ENCODE measurements at places on chromosomes 6 and 20.

DNA sequence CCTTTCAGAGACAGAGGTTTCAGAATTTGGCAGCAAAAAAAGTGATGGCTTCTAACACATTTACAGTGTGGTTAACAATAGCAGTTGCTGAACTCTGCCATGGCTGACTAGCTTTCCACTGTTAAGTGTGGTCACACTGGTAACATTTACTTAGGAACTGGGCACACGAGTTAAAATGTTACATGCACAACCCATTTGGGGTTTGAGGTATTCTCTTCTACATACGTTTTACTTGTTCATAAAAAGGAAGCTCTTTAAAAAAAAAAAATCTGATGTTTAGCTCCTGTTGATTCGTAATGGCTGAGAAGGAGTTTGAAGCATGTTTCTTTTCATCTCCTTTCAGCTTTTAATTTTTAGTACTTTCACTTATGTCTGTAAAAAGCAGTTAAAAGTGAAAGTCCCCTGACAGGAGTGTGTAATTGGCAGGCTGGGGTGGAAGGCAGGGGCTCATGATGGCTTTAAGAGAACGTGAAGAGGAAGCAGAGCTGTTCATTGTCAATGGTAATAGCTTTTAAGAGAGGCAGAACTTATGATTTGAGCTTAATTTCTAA, 245.9 kb downstream of the FARS2 start:
- no peak for DNase-seq

DNA sequence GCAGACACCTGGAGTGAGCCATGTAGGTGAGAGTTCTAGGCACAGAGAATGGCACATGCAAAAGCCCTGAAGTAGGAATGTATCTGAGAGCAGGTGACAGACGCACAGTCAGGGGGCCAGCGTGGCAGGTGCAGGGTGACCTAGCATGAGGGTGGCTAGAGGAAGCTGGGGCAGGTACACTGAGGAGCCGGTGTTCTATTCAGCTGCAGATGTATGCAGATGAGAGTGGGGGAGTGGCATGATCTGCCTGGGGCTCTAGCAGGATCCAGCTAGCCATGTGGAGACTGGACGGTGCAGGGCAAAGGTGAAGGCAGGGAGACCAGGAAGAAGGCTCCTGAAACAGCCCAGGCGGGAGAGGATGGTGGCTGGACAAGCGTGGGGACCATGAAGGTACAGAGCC, 10.7 kb downstream of the PEDS1 start:
- DNase-seq, result no peak

GRCh38 chr6:122803171-122803661, 14.2 kb downstream of the SMPDL3A start:
- DNase-seq, result no peak

GRCh38 chr6:152087701-152088100, 280.2 kb downstream of the ESR1 start:
- DNase-seq, result no peak

Measured in stimulated activated CD4-positive, alpha-beta T cell treated with anti-CD3 and anti-CD28 coated beads, Interleukin-2, amount 100 ng/mL, for 48 hours (primary cell).